Activated T-cell treated with anti-CD3 and anti-CD28 coated beads for 48 hours (primary cell): ENCODE measurements at places on chromosomes 3 and 15.

GRCh38 chr15:56760186-56760585 is 26.9 kb upstream of the ZNF280D start:
- no peak for DNase-seq

DNA sequence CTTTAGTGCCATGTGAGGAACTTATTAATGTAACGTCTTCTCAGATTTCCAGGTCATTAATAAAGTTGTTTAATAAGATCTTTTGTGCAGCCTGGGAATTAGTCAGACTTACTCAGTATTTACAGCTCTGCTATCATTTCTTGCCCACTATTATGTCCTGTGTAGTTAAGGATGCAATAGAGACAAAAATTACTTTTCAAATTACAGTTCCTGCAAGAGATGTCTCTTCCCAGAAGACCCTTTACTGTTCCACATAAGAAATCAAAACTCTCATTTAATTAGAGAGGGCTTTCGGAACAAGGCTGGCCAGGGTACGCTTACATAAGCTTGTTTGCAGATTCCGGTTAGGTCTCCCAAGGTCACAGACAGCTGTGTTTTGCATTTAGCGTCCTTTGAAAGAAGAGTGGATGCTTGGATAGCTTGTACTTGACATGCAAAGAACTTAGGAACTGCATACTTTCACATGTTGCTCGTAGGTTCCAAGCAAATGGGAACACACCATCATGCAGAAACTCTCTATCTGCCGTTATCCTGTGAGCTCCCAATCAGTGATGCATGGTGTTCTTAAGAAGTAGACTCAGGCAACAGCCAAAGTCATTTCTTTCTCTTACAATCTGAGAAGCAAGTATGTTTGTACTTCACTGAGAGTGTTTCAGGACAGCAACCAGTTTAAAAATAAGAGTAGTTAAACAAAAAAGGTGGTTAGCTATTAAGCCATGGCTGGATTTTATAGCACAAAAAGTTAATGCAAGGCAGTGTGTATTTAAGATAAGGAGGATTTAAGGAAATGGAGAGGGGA is 37.4 kb downstream of the FILIP1L start:
- no peak for DNase-seq

DNA sequence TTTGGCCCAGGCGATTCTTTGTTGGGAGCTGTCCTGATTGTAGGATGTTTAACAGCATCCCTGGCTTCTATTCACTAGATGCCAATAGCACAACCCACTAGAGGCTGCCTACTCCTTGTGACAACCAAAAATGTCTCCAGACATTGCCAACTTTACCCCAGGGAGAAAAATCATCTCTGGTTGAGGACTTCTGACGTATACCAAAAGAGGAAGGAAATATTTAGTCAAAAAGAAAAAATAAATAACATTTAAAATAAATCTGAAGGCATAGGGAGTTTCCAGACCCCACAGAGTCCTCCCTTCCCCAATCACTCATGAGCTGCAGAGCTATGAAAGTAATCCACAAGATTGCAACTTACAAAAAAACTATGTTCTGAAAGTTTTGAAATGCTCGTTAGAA is 61.0 kb downstream of the MECOM start:
- no peak for DNase-seq

- no peak for DNase-seq
These were observed 7.7 kb upstream of the AMOTL2 start for GRCh38 chr3:134381831-134382442.

DNA sequence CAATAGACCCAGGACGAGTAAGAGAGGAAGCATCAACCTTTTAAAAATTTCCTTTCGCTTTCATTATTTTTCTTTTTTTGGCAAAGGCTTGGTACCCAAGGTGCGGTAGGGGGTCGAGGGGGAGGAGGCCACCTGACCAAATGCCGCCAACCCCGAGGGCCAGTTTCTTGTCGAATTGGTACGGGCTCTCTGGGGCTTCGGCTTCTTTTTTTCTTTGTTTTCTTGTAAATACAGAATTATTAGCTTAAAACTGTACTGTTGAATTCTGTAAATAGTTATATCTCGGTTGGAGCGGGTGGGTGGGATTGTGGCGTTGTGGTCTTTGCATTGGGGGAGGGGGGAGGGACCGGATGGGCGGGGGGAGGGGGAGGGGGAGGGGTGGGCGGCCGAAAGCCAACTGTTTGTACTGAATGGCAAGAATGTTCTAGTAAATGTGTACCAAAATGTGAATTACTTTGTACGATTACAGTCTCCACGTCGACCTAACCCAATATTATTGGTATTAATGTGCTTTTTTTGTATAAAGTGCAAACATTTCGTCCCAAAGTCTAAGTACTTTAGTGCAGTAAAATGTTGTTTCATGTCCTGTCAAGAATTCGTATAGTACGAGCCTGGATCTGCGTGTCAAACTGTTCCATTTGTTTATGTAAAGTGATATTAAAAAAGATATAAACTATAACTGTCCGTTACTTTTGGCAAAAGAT is 4.7 kb downstream of the ZIC1 start:
- DNase-seq = no peak

DNA sequence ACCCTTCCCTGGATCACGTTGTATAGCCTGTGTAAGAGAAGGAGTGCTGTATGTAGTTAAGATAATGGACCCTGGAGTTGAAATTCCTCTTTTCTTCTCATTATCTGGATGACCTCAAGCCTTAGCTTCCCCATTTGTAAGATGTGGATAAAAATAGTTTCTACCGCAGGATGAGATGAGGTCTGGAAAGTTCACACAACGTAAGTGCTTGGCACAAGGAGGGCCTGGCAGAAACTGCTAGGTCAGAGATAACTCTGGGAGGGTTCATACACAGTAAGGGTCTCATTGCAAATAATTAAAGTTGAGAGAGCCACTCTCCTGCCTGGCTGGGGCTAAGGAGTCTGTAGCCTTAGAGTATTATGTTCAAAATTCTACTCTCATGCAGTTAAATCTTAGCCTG is 214.4 kb downstream of the LRTM1 start:
- no peak for DNase-seq

- DNase-seq = no peak
These were observed 117.9 kb upstream of the RGMA start for GRCh38 chr15:93206893-93207292.

DNA sequence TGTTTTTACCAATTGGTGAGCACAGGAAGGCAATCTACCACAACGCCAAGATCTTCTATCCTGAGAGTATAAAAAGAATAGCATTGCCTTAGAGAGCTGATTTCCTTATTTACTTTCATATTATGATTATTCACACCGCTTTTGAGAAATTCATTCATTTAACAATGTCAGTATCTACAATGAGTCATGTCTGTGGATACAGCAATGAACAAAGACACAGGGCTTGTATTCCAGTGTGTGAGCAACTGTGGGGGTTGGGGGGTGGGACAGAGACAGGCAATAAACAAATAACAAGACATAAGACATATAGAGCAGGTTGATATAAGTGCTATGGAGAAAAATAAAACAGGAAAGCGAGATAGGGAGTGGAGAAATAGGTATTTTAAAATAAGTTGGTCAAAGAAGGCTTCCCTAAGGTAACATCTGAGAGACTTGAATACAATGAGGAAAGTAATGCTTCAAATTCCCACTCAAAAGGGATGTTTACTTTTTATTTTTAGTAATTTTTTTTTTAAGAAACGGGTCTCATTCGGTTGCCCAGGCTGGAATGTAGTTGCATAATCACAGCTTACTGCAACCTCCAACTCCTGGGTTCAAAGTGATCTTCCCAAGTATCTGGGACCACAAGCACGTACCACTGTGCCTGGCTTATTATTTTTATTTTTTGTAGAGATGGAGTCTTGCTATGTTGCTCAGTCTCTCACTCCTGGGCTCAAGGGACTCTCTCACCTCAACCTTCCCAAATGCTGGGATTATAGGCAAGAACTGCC is 45.7 kb downstream of the PGBD4 start:
- no peak for DNase-seq

DNA sequence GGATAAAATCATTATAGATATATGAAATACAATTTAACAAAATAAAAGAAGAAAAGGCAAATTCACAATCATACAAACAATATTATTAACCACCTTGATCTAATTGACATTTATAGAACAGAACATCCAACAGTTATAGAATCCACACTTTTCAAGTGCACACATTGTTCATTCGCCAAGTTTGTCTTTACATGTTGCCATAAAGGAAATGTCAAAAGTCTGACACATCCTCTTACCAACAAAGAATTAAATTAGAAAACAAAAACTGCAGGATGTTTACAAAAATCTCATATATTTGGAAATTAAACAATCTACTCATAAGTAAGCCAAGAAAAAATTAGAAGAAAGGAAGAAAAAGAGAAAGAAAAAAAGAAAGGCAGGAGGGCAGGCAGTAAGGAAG is 909.2 kb upstream of the EPHA6 start:
- DNase-seq = no peak

DNA sequence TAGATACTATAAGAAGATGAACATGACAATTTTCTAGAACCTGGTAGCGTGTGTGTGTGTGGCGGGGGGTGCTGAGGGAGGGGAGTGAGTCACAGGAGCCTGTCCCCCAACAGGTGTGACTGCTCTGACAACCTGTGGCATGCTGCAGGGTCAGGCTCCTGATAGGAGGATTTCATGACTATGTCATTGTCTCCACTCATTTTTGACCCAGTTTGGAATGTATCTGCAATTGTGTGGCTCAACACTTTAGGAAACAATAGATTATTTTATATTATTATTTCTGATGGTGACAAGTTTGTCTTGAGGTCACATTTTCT is 9.3 kb upstream of the VILL start:
- DNase-seq = no peak

DNA sequence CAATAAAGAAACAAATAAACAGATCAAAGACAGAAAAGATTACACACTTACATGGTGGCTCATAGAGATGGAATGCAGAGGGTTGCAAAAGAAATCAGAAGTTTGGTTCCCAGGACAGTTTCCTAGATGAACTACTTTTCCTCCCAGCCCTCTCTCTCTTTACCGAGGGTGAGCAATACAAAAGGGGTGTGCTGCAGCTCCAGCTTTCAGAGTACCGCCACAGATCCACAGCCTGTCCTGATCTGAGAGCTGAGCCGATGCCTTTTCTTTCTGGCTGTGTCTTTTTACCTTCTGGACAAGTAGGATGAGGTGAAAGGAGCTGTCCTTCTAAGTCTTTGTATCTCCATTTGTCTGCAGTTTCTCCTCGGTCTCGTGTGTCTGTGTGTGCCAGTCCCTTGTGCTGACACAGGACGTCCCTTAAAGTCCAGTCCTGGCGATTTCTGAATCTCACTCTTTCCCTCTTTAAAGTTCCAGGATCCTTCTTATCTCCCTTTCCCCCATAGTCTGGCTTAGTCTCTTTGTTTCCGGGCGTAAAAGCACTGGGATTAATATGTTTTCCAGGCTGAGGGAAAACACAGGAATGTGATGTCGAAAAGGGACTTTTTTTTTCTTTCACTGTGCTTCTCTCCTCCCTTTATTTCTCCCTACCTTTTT is 540 bp downstream of the CCDC80 start:
- no peak for DNase-seq

- no peak for DNase-seq
These were observed 8.1 kb upstream of the RCCD1 start for GRCh38 chr15:90946538-90946937.

- DNase-seq = no peak
These were observed 64.0 kb upstream of the DGKG start for GRCh38 chr3:186425788-186426730.

GRCh38 chr3:171054921-171055320 is 28.4 kb upstream of the SLC2A2 start:
- no peak for DNase-seq

GRCh38 chr15:38477637-38478036 is 23.7 kb downstream of the FAM98B start:
- DNase-seq = no peak

GRCh38 chr3:142498397-142499180 is 50.8 kb upstream of the XRN1 start:
- DNase-seq = no peak
